Foreskin melanocyte (primary cell): ENCODE measurements at places on chromosomes 11 and 22.

DNA sequence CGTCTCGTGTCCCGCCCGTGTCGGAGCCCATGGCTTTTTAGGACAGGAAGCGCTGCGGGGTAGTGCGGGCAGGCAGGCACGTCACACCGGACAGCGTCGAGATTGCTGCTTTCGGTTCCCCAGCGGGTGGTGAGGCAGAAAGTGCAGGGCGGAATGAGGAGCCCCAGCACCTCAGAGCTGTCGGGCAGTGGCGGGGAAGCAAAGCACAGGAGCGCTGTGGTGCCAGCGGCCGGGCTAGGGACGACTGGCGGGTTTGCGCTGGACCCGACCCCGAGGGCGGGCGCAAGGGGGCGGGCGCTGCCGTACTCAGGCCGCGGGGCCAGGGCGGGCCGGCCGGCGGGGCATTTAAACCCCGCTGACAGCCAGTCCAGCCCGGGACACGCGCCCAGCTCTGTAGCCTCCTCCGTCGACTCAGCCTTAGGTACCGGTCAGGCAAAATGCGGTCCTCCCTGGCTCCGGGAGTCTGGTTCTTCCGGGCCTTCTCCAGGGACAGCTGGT is at the start of gene SLC37A2:
TSS of gene SLC37A2 (plus strand) at position 375 of the 498 bp plus-strand sequence. CDS start at position 438, 63 bp downstream.
- DNase-seq: peak; percentile 37

DNA sequence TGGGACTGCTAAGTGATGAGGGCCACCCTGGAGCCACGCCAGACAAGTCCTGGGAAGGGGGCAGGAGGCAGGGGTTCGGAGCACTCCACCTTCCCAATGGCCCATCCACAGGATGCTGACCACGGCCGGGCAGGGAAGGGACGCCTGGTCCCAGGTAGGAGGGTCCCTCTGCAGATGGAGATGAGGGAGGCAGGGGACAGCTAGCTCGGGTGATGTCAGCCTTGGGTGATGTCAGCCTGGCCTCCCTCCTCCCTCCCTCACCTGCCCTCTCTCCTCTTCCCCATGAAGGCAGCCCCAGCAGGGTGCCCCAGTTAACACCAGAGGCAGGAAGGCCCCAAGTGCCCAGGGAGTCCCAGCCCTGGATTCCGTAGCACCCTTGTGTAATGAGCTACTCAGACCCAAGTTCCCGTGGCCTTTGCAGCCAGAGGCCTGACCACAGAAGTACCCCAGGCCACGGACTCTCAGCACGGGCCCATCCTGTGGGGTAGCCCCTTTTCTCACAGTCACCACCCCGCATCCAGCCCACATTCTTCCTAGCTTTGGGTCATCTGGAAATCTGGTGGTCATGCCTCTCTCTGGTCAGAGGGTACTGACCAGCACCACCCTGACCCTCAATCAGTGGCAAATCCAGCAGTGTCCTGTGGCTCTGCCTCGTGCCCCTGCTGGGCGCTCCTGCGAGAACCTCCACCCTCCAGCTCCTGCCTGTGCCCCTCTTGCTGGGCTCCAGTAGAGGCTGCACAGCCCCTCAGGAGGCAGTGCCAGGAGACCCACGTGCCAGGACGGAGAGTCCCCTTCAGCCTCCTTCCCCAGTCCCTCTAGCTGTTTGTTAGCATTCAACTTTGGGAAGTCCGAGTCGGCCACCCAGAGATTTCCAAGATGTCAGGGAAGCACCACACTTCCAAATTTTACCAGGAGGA is 47.4 kb downstream of the SHANK2 start:
- no peak for DNase-seq

- DNase-seq: no peak
Measured at GRCh38 chr22:48071828-48072227, 1309.4 kb downstream of the TBC1D22A start.

DNA sequence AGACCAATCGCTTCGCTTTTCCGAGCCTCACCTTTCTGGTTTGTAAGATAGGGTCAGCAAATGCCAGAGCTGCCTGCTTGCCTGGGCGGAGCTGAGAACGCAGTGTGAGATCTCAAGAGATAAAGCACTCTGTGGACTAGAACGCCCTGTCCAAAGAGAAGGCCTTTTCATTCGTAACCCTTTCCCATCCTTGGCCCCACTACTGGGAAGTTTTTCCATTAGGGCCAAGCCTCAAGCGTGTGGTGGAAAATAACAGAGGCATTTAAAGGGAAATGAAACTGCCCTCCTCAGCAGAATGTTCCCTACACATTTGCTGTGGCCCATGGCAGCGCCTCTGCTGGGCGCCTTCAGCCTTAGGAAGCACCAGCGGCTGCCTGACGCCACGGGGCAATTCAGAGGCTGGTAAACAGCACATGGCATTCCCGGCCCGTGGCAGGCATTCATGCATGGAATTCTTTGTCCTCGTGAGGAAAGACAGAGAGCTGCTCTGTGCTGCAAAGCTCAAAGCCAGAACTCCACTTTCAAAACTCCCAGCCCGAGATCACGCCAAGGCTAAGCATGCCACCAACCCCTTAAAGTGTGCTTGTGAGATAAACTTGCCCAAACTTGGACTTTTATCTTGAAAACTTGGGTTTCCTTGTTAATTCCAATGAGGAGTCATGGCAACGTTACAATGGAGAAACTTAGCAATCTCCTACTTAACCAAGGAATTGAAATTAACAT is 38.1 kb downstream of the AHNAK start:
- peak; percentile 100 for DNase-seq

DNA sequence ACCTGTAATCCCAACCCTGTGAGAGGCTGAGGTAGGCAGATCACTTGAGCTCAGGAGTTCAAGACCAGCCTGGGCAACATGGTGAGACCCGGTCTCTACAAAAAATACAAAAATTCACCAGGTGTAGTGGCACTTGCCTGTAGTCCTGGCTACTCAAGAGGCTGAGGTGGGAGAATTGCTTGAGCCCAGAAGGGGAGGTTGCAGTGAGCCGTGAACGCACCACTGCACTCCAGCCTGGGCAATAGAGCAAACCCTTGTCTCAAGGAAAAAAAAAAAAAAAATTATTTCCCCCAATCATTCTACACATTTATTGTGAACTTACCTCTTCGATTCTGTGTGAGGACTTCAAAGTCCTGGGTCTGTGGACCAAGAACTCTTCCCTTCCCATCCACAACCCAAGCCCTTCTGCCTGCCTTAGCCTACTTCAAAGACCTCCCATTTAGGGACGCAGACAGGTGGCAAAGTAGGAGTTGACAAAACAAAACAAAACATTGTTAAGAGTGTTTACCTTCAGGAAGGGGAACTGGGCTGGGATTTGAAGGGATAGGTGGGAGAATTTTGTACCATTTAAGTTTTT is 3.8 kb upstream of the WEE1 start:
- no peak for DNase-seq

DNA sequence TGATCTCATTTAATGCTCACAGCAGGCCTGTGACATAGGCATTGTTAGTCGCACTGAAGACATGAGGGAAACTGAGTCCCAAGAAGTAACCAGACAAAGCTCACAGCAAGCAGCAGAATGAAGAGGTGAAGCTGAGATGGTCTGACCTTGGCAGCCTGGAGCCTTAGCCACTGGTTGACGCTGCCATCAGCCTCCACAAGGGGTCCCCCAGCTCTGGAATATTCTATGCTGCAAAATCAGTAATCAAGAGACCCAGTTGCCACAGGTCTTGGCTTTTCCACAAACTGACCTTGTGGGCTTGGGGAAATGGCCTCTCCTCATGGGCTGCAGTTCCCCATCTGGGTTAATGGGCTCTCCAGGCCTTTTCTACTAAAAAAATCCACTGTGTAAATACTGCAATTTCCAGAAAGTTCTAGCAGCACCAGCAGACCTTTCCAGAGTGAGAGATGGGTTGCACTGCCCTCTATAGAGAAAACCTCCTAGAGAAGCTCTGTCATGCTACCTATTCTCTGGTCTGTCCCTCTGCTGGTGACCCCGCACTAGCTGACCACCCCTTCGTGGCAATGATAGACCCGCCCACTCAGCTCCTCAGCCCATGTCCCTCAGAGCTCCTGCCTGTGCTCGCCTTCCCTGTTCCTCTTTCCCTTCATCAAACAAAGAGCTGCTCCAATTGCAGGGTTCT is 22.6 kb upstream of the ISX start:
- no peak for DNase-seq

- DNase-seq: no peak
Measured at GRCh38 chr11:8867035-8867434, 44.0 kb upstream of the AKIP1 start.

DNA sequence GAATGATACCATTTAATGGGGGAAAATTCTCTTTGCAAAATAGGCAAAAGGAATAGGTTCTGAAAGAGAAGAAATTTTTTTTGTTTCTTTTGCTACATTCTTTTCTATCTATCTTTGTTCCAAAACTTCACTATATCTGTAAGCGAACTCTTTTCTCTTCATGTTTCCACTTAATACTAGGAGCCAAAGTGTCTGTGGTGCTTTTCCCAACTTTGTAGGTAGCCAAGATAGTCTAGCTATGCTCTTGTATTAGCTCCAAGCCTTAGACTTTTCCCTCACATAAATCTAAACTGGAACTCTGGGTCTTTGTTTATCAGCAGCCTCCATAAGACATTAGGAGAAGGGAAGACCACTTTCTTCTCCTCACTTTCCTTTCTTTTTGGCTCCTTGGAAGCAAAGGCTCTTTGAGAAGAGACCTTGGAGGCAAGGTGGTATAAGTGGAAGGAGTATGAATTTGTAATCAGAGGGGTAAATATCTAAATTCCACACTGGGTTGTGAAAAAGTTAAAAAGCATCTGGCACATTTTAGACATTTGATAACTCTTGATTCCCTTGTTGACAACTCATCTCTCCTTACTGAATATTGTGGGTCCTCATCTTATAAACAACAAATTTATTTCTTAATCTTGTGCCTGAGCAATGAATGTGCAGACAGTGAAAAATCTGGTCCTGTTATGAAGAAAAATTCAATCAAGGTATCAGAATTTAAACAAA is 130.0 kb downstream of the EHF start:
- no peak for DNase-seq

DNA sequence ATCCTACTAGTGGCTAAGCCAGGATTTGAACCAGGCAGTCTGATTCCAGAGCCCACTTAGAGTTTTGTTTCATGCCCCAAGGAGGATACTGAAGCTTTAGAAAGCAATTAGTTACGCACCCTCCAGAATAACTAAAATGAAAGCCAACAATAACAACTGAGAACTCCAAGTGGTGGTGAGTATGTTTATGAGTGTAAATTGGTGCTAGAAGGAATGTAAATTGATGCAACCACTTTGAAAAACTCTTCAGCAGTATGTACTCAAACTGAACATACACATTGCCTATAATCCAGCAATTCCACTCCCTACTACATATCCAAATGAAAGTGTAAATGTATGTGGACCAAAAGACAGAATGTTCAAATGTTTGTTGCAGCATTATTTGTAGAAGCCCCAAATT is 6.7 kb upstream of the ARL14EP start:
- no peak for DNase-seq

DNA sequence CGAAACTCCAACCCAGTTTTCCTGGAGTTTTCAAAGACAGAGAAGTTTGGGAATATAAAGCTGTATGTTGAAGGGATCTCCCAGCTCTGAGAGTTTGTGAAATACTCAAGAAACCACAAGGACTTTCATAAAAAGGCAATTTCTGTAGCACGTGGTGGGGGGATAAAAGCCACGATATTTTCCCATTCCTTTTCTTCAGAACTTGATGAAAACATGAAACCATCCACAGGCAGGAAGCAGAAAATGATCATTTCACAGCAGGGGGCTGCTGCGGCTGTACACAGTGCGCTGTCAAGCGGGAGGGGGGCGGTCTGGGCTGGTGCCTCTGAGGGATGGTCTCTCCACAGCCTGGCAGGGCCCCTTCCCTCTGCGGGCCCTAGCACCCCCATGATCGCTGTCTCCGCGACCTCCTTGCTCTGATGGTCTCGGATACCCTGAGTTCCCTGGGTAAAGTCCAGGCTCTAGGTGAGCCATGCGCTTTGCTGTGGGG is 423.2 kb downstream of the MN1 start:
- no peak for DNase-seq

GRCh38 chr11:8810540-8811301 is 100.3 kb upstream of the AKIP1 start:
- DNase-seq: peak; percentile 89

- DNase-seq: no peak
Measured at GRCh38 chr22:19240813-19241592, 50.5 kb downstream of the CLTCL1 start.

- DNase-seq: no peak
Measured at GRCh38 chr11:94217705-94218104, 86.7 kb upstream of the IZUMO1R start.

- DNase-seq: no peak
Measured at GRCh38 chr11:70503468-70504221, 105.3 kb downstream of the CTTN start.

DNA sequence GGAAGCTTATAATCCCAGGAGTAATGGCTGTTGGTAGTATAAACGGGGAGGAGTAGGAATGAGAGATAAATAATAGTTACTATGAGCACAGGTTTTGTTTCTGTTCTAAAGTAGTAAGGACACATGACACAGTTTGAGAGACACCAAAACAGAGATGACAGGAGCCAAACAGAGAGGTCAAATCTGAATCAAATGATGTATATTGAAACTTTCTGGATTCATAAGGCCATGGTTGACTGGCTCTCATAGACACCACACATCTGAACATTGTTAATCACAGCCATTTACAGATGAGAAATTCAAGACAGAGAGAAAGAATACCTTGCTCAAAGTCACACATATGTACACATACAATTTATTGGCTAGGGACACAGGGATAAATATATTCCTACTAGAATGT is 63.4 kb upstream of the UCP3 start:
- no peak for DNase-seq

- DNase-seq: no peak
Measured at GRCh38 chr11:113417428-113417827, 29.8 kb downstream of the ANKK1 start.

DNA sequence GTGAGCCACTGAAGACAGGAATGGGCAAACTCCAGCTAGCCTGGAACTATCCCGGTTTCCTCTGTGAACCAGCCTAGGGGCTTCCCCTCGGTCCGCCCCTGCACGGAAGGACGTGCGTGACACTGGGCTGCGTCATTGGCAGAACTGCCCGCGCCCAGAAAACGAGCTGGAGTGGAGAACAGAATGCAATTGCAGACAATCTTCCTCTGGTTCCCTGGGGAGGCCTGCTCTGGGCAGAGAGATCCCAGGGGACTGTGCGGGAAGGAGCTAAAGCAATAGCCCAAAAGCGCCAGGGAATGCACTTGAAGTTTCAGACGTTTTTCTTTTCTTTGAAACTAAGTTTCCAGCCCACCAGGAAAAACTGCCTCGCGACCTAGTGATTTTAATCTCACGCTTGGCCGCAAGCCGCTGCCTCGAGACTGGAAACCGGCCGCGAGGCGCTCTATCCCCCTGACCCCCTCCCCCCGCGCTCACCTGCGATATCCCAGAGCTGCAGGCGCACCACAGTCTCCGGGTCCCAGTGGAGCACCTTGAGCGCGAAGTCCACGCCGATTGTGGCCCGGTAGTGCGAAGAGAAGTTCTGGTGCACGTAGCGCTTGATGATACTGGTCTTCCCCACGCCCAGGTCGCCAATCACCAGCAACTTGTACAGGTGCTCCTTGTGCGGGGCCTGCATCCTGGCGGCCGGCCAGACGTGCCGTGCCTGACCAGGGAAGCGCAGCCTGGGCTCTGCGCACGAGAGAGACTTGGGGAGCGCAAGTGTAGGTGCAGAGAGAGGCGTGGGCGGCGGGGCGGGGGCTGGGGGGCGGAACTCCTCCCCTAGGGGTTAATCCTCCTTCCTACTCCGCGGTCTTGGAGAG is at the start of gene RAB38:
TSS of gene RAB38 (minus strand) at position 735 of the 860 bp plus-strand sequence. CDS start at position 676, 59 bp downstream.
- DNase-seq: peak; percentile 90

GRCh38 chr11:102886999-102887398 is 12.2 kb upstream of the MMP12 start:
- DNase-seq: no peak

- no peak for DNase-seq
Measured at GRCh38 chr11:30342736-30343166, 19.8 kb downstream of the ARL14EP start.

GRCh38 chr11:8917157-8917825 is 6.3 kb downstream of the AKIP1 start:
- DNase-seq: no peak

- no peak for DNase-seq
Measured at GRCh38 chr11:12356944-12357655, 20.3 kb upstream of the PARVA start.
